ENCODE measurements at places on chromosomes 3 and 15.

GRCh38 chr3:59949311-59949710 is 899.5 kb upstream of the CFAP20DC start:
- DNase-seq, result no peak

DNA sequence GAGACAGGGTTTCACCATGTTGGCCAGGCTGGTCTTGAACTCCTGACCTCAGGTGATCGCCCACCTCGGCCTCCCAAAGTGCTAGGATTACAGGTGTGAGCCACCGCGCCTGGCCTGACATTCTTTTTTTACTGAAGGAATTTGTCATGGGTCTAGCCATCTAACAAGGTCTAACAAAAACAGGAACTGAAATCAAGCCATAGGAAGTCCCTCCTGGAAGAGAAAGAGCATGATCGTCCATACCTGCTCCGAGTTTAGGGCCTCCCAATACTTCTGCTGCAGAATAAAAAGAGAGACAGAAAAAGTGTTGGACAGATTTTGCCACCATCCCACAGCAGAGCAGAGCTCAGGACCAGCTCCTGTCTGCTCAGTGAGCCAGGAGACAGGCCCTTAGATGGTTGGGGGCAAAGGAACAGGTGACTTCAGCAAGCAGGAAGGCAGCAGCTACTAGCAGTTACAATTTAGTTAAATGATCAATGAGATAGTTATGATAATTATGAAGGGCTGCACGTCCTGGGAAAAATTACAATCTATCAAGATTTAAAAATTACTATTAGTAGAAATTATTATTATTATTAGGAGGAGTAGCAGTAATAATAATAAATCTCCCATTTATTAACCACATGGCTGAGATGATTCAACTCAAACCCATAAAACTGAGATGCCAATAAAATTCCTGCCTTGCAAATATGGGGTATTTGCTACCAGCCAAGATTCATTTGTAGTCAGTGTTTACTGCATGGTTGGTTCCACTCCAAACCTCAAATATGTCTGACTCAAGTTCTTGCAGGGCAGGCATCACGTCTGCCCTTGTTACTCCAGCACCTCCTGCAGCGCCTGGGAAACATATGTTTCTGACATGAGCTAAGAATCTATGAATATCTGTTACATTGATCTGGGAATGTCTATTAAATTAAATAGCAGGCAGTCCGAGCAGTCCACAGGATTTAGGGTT is 40.1 kb downstream of the TMEM44 start:
- peak; percentile 99 for DNase-seq

- no peak for DNase-seq
Measured at GRCh38 chr3:179970746-179971145, 66.0 kb downstream of the PEX5L start.

- no peak for DNase-seq
Measured at GRCh38 chr3:155031186-155031585, 48.9 kb upstream of the MME start.

DNA sequence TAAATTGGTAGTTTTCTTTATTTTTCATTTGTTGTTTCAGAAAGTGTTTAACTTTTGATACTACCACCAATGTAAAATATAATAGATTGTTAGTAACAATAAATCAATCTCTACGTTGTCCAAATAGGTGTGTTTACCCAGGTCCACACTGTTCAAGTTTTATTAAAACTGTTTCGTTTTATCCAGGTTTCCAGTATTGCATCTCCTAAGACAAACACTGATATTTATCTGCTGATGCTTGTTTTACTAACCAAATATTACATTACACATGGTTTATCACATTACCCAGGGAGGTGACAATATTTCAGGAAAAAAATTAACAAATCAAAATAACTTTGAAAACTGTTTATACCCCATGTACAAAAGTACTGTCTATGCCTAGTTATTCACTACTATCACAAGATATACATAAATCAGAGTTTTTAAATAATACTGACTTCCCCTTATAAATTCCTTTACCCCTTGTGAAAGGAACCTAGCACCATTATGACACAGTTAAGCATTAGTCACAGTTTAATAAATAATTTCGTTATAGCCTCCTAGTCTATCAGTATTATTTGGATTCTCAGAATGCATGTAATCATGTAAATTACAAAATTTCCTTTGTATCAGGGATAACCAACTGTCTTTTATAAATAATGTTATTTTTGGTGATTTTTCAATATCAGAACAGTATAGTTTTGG is 205.3 kb downstream of the ZBTB20 start:
- DNase-seq, result no peak

DNA sequence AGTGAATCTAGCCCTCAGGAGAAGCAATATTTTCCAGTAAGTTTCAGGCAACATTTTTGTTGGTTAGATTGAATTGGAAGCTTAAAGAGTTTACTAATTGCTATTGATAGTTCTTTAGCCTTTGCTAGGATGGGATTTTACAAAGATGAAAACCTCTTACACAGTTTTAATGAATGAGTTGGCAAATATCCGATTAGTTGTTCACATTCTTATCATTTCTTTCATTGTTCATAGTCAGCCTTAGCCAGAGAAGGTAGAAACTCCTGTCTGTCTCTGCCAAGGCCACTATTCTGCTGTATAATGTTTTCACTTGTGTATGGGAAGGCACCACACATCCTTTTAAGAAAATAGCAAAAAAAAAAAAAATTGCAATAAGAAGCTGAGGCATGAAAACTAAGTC is 222.0 kb upstream of the MANF start:
- no peak for DNase-seq

DNA sequence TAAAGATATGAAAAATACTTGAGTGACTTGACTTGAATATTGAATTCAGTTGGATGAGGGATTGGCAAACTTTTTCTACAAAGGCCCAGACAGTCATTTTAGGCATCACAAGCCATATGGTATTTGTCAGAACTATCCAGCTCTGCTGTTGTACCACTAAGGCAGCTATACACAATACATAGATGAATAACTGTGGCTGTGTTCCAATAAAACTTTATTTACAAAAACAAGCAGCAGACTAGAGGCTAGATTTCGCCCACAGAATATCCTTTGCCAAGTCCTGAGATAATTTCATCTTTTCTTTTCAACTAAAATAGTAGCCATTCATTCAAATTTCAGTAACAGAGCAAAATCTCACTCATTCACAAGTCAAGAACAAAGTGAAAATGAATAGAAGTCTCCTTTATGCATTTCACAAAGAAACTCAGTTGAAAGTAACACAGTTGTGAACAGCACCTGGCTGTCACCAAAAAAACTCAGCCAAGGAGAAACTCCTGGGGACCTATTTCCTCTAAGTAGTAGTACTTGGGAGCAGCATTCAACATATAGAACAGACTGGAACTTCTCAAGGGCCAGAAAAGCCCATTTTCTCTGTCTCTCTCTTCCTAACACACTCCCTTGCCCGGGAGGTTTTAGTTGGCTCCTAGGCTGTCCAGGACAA is 56.3 kb downstream of the OSBPL10 start:
- DNase-seq, result no peak

DNA sequence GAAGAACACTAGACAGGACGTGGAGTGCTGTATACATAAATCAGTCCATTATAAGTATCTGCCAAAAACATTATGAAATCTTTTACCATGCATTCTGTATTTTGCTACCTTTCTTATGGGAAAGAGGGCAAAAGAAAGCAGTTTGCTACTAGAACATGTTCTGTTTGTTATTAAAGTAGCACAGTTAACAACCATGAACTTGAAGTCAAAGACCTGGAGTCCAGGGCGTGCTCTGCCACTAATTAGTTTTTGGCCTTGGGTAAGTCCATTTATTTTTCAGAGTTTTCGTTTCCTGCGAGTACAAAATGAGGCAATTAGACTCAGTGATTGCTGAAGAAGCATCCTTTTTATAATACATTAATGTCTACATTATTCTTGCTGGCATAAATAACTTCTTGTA is 143.3 kb upstream of the AGTR1 start:
- DNase-seq, result no peak

- DNase-seq, result no peak
Measured at GRCh38 chr3:16134173-16134928, 40.1 kb upstream of the GALNT15 start.

- DNase-seq, result no peak
Measured at GRCh38 chr3:168714609-168715240, 619.0 kb upstream of the GOLIM4 start.

DNA sequence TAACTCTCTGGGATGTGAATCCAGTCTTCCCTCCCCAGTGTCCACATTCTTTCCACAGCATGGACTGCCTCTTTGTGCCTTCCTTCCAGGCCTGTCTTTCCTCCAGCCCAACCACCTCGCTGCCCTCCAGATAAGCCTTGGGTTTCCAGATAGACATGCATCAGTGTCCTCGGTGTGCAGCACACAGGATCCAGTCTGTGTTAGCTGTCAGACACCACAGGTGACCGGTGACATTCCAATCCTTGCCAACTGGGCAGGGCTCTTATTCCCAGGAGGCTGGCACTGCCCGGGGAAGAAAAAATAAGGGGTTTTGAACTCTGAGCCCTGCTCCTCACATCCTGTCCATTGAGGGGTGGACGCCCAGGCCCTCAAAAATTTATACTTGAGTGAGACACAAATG is 6.0 kb upstream of the SLC6A1 start:
- DNase-seq, result no peak

DNA sequence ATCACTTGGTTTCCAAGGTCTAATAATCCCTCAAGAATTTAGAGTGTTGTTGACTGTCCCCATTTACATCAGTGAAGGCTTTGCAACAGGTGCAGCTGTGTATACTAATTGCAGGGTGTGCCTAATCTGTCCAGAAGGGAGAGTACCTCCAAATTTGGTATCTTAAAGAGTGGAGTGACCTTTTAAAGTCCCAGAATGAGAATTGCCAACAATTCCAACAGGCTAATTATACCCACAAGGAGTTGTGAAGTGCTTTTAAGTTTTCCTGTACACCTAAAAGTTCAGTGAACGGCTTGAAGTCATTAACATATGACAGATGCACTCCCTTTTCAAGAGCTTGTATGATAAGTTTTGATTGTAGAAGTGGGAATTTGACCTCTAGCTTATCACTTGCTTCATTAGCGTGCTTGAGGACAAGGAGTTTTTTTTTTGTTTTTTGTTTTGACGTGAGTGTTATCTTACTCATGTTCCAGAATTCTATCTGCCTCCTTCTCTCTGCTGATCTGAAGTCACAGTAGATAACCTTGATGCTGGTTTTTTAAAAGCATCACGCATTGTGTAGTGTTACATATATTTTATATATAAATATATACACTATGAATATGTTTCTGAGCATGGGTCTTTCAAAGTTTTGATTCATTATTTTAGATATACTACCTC is 26.3 kb downstream of the CDIN1 start:
- no peak for DNase-seq
